CD4-positive, alpha-beta T cell treated with Interleukin-2 at 100 ng/mL for 4 hours (primary cell): ENCODE measurements at places on chromosomes 3 and 15.

GRCh38 chr3:37673401-37673800, 188.3 kb upstream of the CTDSPL start:
- DNase-seq: no peak

GRCh38 chr3:195270079-195270816, 711 bp downstream of the XXYLT1 start:
- peak; percentile 24 for DNase-seq

GRCh38 chr3:159629329-159630084, 359.1 kb upstream of the IL12A start:
- no peak for DNase-seq

DNA sequence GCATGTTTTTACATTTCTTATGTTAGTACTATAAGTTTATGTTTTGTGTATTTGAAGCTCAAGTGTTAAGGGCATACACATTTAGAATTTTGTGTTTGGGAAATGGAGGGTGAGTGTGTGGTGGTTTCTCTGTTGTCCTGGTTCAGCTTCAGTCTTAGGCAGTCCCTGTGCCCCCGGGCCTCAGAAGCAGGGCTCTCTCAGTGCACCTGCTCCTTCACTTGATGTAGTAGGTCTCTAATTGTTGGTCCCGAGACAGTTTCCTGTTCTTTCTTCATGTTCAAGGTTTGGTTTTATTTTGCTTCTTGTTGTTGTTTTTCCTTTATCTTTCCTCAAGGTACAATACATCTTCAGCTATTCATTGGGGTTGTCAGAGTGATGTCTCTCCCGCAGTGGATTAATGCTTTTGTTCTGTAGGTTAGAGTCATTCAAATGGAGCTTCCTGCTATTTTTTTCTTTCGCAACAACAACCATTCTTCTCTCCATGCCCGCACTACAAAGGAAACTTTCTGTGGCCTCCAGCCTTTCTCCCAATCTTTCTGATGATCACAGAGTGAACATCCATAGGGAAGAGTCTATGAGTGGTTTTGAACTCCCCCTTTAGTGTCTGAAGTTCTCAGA, 177.8 kb upstream of the GOLGA6L4 start:
- no peak for DNase-seq

DNA sequence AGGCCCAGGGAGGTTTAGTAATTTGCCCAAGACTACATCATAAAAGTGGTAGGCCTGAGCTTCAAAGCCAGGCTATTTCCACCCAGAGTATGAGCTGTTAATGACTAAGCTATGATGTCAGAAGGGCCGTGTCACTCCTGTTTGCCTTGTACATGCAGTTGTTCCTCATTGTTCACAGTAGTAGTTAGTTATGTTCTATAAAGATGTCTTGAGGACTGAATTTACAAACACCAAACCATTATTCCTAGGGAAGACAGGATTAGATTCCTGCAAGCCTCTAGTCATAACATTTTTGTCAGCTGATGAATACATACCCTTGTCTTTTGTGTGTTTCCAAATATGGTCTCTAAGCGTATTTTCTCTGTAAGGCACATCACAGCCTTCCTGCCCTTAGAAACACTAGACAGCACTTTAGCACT, 20.9 kb upstream of the LARS2 start:
- no peak for DNase-seq

GRCh38 chr15:96035635-96036034, 294.9 kb upstream of the NR2F2 start:
- no peak for DNase-seq

DNA sequence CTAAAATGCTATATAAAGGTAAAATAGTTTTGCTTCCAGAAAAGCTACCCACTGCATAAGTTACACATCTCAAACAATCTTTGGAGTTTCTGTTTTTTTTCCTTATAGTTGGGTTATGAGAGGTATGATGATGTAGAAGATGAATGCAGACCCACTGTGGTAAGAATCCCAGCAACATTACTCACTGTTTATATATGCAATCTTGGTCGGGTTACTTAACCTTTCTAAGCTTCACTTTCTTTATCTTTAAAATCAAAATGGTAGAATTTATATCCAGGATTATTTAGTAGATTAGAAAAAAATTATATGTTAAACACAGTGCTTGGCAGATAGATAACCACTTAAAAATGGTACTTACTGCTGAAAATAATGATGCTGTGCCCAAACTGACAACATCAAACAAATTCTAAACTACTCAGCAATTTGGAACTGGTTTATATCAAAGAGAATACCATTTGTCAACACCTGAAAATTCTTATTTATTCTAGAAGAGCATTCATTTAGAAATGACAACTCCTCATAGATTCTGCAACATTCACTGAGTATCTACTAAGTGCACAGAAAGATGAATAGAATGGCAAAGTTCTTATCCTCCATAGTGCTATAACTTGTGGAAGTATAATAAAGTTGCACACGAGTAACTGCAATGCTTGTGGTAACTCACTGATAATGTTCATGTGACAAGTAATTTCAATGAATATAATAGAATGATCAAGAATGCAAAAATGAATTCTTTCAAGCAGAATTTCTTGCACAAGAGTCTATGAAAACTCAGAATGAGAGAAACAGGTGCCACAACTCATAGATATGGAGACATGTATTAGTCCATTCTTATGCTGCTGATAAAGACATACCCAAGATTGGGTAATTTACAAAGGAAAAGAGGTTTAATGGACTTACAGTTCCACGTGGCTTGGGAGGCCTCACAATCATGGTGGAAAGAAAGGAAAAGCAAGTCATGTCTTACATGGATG, 129.0 kb upstream of the SLC7A14 start:
- no peak for DNase-seq
